ENCODE measurements at places on chromosomes 12 and 14.
A peak's percentile ranks its signal among the peaks of the same experiment; 100 is the strongest.

DNA sequence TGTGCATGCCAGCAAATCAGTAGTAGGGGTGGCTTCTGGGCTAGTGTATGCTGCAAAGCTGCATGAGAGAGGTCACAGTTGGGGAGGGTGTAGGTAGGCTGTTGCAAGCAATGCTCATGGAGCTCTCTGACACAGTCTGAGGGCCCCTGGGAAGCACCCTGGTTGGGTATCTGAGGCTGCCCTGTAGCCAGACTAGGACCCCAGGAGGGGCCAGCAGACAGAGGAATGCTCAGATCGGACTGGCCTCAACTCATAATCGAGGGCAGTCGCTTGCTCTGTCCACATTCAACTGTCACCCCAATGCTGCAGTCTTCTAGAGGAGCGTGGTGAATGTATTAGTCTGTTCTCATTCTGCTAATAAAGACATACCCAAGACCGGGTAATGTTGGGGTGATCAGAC, 204.0 kb upstream of the ALG10 start:
- DNase-seq: no peak
- no peaks in the 10 kb centered on the region for H3K36me3 ChIP-seq
- no peaks in the 10 kb centered on the region for H3K27me3 ChIP-seq
- H3K27ac ChIP-seq: no peak overlapping the region

DNA sequence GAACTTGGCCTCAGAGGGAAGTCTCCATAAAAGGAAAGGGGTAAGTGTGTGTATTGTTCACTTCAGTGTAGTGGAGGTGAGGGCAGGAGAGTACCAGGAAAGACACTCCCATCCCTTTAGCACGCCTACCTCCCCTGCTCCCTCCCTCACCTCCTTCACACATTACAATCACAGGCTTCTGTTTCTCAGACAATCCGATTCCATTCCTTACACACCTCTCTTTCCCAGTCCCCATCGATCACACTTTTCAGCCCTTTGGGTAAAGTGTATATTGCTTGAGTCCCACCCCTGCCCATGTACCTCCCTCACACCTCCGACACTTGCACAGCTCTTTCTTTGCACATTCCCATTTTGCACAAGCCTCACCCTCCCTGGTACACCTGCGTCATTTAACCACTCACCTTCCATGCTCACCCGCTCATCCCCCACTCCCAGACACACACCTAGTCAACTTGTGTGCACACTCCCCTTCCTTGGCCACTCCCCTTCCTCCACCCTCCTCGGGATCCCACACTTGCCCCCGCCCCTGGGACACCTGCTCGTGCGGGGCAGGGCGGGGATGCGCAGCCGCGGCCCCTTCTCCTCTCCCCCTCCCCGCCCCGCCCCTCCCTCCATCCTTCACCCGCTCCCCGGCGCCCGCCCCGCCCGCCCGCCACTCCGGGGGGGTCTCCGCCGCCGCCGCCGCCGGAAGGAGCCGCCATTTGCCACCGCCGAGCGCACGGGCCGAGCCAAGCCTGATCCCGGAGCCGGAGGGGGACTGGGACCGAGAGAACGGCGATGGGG, at the start of gene MARCHF9:
Gene MARCHF9, plus strand, starts transcription at position 693 of the 783 bp plus-strand sequence. CDS start 426 bp downstream, outside the sequence.
- peak within 1 kb of the TSS; percentile 74 for H3K4me3 ChIP-seq
- H3K36me3 ChIP-seq: peaks cover 26% of the 10 kb centered on the region
- DNase-seq: peak; percentile 61
- peak within 1 kb of the TSS; percentile 49 for H3K27ac ChIP-seq

GRCh38 chr12:67911275-67911600, 78.0 kb upstream of the IFNG-AS1 start:
- H3K27ac ChIP-seq: no peak overlapping the region
- H3K4me3 ChIP-seq: no peak overlapping the region
- DNase-seq: no peak
- no peaks in the 10 kb centered on the region for H3K36me3 ChIP-seq

DNA sequence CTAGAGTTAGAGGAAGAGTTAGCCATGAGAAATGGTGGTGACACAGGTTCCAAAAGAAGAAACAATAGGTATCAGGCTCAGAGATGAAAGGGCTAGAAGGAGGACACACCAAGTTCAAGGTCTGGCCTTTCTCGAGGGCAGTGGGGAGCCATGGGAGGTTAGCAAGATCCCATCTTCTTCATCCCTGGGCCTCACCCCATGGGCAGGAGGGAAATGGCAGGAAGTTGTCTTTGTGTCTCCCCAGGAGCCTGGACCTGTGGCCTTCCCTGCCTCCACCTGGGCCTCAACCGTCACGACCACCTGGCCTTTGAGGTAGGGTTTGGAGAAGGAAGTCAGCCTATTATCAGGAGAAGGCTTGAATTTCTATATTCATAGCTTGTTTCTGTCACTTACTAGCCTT, 5.8 kb upstream of the AQP2 start:
- H3K4me3 ChIP-seq: no peak overlapping the region
- no peak overlapping the region for H3K27ac ChIP-seq
- DNase-seq: no peak

DNA sequence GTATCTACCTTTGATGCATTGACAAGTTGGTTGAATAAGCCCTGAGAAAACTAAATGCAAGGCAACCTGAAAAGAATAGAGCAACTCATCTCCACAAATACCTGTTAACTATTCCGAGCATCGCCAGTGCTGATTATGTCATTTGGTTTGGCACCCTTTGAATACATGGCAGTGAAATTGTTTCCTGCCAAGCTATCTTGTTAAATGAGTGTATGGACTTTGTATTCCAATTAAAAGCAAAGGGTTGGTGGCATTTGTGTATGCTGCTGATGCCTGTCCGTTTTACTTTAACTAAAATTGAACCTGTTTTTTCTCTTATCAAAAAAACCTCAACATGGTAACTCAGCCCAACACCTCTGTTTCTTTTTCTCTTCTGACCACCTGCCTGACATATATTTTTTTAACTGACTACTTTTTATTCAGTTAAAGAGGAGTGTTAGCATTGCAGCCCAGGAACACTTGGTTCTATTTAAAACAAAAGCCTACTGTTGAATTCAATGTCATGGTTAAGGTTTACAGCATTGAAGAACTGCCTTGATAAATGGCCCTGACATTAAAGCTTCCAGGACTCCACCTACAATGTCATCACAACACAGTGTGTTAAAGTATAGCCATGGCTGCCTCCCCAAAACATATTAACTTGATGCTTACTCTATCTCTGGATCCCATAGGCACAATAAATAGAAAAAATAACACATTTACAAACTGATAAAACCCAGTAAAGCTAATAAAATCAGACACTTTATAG, 838.3 kb upstream of the NOVA1 start:
- no peaks in the 10 kb centered on the region for H3K27me3 ChIP-seq
- H3K4me1 ChIP-seq: no peaks in the 10 kb centered on the region
- DNase-seq: no peak
- no peak overlapping the region for H3K4me3 ChIP-seq
- no peaks in the 10 kb centered on the region for H3K36me3 ChIP-seq
- H3K27ac ChIP-seq: no peak overlapping the region

GRCh38 chr12:27387473-27387872, 54.8 kb downstream of the BMAL2 start:
- peaks cover 23% of the 10 kb centered on the region for H3K36me3 ChIP-seq
- H3K4me3 ChIP-seq: no peak overlapping the region
- no peak for DNase-seq
- H3K27me3 ChIP-seq: no peaks in the 10 kb centered on the region
- no peak overlapping the region for H3K27ac ChIP-seq
- no peaks in the 10 kb centered on the region for H3K4me1 ChIP-seq

DNA sequence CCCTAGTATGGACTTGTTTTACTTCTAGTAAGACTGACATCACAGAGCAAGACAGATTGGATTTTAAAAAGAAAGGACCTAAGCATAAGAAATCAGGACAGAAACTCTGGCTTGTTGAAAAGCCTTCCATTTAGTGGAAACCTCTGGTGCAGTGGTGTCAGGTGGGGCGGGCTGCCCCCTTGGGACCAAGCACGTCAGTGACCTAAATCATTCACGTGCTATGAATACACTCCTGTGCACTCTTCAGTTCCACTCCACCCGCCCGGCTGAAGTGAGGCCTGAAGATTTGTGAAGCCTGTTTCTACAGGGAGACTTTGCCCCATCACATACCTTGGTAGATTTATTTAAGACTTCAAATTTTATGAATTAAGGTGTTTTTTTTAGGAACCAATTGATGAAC, 58.2 kb upstream of the STRN3 start:
- no peak overlapping the region for H3K4me3 ChIP-seq
- H3K4me1 ChIP-seq: no peaks in the 10 kb centered on the region
- H3K36me3 ChIP-seq: peaks cover 11% of the 10 kb centered on the region
- no peak overlapping the region for H3K27ac ChIP-seq
- H3K27me3 ChIP-seq: no peaks in the 10 kb centered on the region

GRCh38 chr12:131385313-131386166, 325.4 kb upstream of the SFSWAP start:
- no peak overlapping the region for H3K4me3 ChIP-seq
- H3K27me3 ChIP-seq: no peaks in the 10 kb centered on the region
- no peak overlapping the region for H3K27ac ChIP-seq
- H3K4me1 ChIP-seq: peaks cover 11% of the 10 kb centered on the region
- no peak for DNase-seq

- no peak for DNase-seq
- H3K36me3 ChIP-seq: no peaks in the 10 kb centered on the region
- no peaks in the 10 kb centered on the region for H3K27me3 ChIP-seq
- no peak overlapping the region for H3K27ac ChIP-seq
Measured at GRCh38 chr12:67790660-67791059, 142.1 kb downstream of the DYRK2 start.

DNA sequence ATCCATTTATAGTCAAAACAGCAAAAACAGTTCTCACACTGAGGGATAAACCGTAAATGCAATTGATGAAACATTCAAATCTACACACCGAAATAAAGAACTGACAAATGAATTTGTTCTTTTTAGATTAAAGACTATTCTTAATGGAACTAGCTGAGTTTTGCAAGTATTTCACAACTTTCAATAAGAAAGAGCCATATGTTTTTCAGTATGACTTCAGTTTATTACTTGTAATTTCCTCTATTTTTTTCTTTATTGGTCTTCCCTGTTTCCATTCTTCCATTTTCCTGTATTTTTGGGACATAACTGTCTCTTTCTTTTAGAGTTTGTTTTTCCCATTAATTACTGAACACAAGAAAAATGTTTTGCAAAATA, 4.3 kb downstream of the BCAT1 start:
- DNase-seq: no peak
- no peaks in the 10 kb centered on the region for H3K36me3 ChIP-seq
- H3K4me3 ChIP-seq: no peak overlapping the region
- H3K4me1 ChIP-seq: peaks cover 33% of the 10 kb centered on the region
- H3K27me3 ChIP-seq: no peaks in the 10 kb centered on the region
- no peak overlapping the region for H3K27ac ChIP-seq

- H3K4me3 ChIP-seq: no peak overlapping the region
- peaks cover 51% of the 10 kb centered on the region for H3K27me3 ChIP-seq
- DNase-seq: no peak
- H3K36me3 ChIP-seq: no peaks in the 10 kb centered on the region
- no peak overlapping the region for H3K27ac ChIP-seq
- no peaks in the 10 kb centered on the region for H3K4me1 ChIP-seq
Measured at GRCh38 chr12:114698566-114699163, 14.7 kb upstream of the TBX3 start.

DNA sequence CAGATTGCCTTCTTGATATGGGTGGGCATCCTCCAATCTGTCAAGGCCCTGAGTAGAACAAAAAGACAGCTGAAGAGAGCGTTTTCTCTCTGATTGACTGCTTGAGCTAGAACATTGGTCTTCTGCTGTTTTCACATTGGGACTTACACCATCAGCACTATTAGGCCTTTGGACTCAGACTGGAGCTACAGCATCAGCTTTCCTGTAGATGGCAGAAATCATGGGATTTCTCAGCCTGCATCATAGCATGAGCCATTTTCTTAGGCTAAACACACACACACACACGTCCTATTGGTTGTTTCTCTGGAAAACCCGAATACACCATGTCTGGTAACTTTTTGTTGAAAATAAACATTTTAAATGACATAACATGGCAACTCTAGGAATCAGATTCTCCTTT, 15.8 kb upstream of the PPM1A start:
- no peaks in the 10 kb centered on the region for H3K27me3 ChIP-seq
- DNase-seq: no peak
- no peak overlapping the region for H3K27ac ChIP-seq
- H3K4me1 ChIP-seq: no peaks in the 10 kb centered on the region

DNA sequence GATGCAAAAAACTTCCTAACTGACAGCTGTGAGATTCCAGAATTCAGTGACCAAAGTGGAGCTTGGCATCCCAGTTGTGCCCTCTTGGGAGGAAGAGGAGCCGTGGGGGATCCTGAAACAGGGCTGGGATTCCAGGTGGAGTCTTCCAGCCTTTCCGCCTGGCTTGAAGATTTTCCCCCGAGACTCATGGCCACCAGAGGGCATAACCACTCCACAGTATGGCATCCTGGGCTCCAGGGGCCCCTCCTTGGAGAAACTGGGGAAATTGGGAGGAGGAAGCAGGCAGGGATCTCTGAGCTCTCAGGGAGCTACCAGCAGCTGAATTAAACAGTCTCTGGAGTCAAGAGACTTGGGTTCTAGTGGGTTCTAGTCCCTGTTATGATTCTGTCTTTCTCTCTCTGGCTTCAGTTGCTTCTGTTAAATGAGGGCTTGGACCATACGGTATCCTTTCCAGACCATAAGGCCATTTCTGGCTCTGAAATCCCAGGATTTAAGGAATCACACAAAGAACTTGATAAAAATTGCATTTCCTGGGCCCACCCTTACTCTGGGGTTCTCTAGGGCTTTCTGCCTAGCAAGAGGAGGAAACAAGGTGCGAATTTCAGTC, 2.6 kb upstream of the TAMALIN start:
- no peaks in the 10 kb centered on the region for H3K27me3 ChIP-seq
- no peaks in the 10 kb centered on the region for H3K36me3 ChIP-seq
- no peak overlapping the region for H3K4me3 ChIP-seq
- H3K4me1 ChIP-seq: peaks cover 38% of the 10 kb centered on the region

- no peak for DNase-seq
- no peaks in the 10 kb centered on the region for H3K36me3 ChIP-seq
- no peak overlapping the region for H3K4me3 ChIP-seq
- no peak overlapping the region for H3K27ac ChIP-seq
- H3K4me1 ChIP-seq: peaks cover 5% of the 10 kb centered on the region
- H3K27me3 ChIP-seq: no peaks in the 10 kb centered on the region
Measured at GRCh38 chr12:66716522-66716921, 37.6 kb upstream of the GRIP1 start.

GRCh38 chr12:12334367-12335040, 15.5 kb downstream of the MANSC1 start:
- H3K27ac ChIP-seq: no peak overlapping the region
- peak; percentile 80 for DNase-seq
- peaks cover 12% of the 10 kb centered on the region for H3K4me1 ChIP-seq

- no peak overlapping the region for H3K27ac ChIP-seq
- H3K4me3 ChIP-seq: no peak overlapping the region
- H3K27me3 ChIP-seq: no peaks in the 10 kb centered on the region
- H3K4me1 ChIP-seq: peaks cover 17% of the 10 kb centered on the region
- no peaks in the 10 kb centered on the region for H3K36me3 ChIP-seq
Measured at GRCh38 chr14:69044965-69045555, 66.0 kb upstream of the ACTN1 start.

DNA sequence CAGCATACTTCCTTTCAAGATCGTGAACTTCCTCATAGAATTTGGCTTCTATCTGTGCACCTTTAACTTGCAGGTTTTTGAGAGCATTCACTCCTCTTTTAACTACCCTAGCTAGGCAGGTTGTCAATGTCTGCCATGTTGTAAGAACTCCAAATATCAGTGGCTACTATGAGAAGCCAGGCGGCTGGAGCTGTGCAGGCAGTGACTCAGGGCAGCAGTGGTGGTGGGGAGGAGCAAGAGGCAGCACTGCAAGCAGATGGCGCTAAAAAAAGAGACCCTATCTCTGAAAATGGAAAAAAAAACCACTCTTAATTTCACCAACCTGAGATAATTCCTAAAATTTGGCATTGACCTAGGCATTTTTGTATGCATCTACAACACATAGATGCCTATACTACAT, 28.5 kb downstream of the YARS2 start:
- no peak overlapping the region for H3K27ac ChIP-seq
- peak; percentile 13 for DNase-seq
- H3K36me3 ChIP-seq: peaks cover 51% of the 10 kb centered on the region
- no peaks in the 10 kb centered on the region for H3K4me1 ChIP-seq
- H3K4me3 ChIP-seq: no peak overlapping the region

All from common myeloid progenitor, CD34-positive (primary cell).